Stimulated activated CD4-positive, alpha-beta T cell treated with anti-CD3 and anti-CD28 coated beads, Interleukin-12 subunit alpha, Interleukin-12 subunit beta, amount 100 ng/mL, for 24 hours (primary cell): ENCODE measurements at places on chromosomes 6 and 20.

- no peak for DNase-seq
These were observed 6.1 kb downstream of the RBCK1 start for GRCh38 chr20:414161-414560.

DNA sequence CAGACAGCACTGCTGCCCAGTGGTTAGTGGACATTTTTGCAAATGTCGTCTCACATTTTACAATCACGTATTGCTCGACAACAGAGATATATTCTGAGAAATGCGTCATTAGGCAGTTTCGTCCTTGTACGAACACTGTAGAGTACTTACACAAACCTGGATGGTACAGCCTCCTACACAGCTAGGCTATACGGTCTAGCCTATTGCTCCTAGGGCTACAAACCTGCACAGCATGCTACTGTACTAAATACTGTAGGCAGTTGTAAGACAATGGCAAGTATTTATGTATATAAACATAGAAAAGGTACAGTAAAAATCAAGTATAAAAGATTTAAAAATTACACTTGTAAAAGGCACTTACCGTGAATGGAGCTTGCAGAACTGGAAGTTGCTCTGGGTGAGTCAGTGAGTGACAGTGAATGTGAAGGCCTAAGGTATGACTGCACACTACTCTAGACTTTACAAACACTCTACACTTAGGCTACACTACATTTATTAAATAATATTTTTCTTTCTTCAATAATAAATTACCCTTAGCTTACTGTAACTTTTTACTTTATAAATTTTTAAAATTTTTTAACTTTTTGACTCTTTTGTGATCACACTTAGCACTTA, 43.1 kb downstream of the ALDH5A1 start:
- DNase-seq = no peak

DNA sequence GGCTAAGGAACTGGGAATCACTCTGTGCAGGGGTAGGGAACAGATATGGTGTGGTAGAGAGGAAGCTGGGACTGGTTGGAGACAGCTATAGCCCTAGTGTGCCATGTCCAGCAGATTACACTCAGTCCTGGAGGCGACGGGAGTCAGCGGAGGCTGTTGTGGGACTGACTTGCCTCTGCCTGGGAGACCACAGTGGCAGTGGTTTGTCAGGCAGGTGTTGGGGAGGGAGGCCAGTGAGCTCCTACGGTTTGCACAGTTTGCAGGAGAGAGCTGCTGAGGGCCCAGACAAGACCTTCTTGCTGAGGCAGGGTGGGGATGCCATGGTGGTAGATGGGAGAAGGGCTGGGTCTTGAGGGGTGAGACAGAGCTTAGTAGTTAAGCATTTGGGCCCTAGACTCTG, 4.9 kb downstream of the PLCG1 start:
- no peak for DNase-seq

- DNase-seq = no peak
These were observed 5.6 kb downstream of the MAP3K5 start for GRCh38 chr6:136786658-136787057.

GRCh38 chr6:168603234-168603633, 162.2 kb downstream of the SMOC2 start:
- no peak for DNase-seq

GRCh38 chr6:152127432-152128165, 320.1 kb downstream of the ESR1 start:
- DNase-seq = no peak

DNA sequence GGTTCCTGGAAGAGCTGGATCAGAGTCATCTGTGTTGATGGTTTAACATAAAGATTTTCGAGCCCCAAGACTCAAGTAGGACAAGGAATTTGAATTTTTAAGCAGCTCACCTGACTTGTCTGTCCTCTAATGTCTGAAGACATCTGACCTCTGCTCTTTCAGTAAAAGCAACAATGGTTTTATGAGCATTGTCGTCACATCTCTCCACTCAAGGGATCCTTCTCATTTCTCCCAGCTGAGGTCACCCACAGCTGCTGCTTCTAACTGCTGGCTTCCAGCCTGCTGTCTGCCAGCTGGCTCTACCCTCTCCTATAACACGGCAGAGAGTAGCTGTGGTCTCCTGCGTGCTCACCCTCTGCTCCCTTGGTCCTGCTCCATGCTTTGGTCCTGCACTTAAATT, 24.7 kb upstream of the HDAC2 start:
- DNase-seq = no peak

DNA sequence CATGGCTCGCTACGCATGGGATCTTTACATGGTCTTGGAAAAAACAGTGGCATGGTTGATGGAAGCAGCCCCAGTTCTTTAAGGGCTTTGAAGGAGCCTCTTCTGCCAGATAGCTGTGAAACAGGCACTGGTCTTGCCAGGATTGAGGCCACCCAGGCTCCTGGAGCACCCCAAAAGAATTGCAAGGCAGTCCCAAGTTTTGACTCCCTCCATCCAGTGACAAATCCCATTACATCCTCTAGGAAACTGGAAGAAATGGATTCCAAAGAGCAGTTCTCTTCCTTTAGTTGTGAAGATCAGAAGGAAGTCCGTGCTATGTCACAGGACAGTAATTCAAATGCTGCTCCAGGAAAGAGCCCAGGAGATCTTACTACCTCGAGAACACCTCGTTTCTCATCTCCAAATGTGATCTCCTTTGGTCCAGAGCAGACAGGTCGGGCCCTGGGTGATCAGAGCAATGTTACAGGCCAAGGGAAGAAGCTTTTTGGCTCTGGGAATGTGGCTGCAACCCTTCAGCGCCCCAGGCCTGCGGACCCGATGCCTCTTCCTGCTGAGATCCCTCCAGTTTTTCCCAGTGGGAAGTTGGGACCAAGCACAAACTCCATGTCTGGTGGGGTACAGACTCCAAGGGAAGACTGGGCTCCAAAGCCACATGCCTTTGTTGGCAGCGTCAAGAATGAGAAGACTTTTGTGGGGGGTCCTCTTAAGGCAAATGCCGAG, 78.2 kb downstream of the ASXL1 start:
- DNase-seq = no peak

GRCh38 chr20:37316775-37317170, 27.3 kb downstream of the MANBAL start:
- no peak for DNase-seq

- DNase-seq = no peak
These were observed 58.2 kb downstream of the CSE1L start for GRCh38 chr20:49104365-49104648.

- no peak for DNase-seq
These were observed 43.6 kb upstream of the IYD start for GRCh38 chr6:150325066-150325772.

DNA sequence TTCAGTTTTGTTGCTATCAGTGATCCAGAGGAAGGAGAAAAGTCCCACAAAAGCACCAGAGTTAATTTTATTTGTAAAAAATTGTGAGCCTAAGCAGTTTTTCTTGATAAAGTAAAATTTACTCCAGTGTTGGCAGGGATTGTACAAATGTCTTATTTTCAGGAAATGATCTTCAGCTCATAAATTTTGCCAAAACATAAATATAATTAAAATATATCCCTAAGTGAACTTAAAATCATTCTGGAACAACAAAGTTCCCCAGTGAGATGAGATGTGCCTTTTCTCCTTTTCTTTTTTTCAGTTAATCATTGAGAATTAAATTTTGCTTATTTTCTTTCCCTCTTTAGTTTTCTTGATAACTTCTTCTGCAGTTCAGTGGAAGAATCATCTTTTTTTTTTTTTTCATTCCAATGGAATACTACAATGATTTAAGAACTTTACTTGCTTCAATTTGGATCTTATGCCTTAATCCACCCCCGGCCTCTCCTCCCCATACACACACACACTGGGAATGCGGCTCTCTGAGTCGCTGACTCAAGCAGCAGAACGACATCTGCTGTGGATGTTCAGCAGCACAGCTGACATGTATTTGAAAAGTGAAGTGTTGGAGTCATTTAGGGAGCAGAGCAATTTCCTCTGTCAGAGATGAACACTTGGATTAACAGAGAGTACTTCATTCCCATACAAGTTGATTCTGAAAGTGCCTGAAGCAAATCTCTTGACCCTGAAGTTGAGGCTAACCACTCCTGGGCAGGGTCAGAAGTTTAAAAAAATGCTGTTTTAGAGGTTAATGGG, 27.7 kb upstream of the LAMA4 start:
- no peak for DNase-seq

DNA sequence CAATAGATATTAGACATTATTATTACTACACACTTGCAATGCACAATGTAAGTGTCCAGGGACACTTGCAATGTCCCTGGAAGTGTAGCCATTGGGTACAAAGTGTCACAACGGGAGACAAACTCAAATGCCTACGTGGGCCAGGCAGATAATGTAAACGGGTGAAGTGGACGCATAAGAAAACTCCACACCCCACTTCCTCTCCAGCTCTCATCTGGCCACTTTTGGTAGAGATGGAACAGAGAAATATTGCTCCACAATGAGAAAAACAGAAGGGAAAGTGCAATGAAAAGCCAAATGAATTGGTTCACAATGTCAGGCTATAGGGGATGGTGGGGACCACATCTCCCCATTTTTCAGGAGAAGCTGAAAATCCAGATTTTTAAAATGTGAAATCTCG, 9.4 kb downstream of the SULF2 start:
- DNase-seq = no peak

DNA sequence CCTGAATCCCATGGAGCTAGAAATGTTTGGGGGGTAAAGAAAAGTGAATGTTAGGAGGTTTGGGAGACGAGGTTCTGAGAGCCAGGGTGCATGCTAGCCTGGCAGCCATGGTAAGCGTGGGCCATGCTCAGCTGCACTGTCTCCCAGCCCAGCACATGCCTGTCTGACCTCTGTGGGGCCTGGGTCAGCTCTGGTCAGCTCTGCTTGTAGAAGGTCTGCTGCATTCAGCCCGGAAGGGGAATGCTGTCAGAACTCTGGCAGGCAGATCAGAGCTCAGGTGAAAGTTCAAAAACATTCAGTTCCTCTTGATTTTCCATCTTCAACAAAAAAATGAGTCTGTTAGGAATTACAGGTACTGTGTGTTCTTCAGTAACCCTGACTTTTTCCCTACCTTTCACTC, 5.8 kb upstream of the GNRH2 start:
- DNase-seq = no peak

DNA sequence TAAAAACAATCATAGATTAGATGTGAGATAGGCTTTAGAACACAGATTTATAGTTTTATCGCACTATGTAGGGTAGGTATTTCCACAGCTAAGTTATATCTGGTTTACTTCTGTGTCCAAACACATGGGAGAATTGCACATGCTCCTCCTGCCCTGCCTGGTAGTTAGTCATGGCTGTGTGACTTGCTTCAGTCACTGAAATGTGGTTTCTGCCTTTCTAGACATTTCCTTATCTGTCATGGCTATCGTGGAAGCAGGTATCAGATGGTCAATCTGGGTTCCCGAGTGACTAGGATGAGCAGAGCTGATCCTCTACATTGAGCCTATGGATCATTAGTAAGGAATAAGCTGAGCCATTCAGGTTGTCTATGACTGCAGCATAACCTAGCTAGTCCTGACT, 117.8 kb upstream of the GMDS start:
- DNase-seq = no peak

- no peak for DNase-seq
These were observed 28.6 kb upstream of the PRL start for GRCh38 chr6:22325481-22325880.

DNA sequence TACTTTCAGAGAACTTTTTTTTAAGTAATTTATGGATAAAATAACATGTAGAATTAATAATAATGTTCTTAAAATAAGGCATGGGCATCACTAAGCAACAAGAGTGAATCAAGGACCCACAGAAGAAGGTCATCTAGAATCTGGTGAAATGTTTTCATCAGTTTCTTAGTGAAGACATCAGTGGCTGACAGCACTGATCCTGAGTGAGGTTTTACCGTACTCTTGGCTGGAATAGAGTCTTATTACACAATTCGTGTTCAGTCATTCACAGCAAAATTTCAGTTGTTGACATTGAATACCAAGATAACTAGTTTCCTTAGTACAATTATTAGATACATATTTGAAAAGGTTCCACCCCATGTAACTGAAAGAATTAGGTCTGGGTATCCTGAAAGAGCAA, 140.4 kb downstream of the C6orf58 start:
- no peak for DNase-seq

- no peak for DNase-seq
These were observed 168.3 kb upstream of the STXBP5 start for GRCh38 chr6:147035886-147036285.

GRCh38 chr20:53859684-53860083, 210.7 kb downstream of the BCAS1 start:
- DNase-seq = no peak

GRCh38 chr6:157269261-157269794, 54.0 kb downstream of the TMEM242 start:
- no peak for DNase-seq

- no peak for DNase-seq
These were observed 25.7 kb upstream of the HINT3 start for GRCh38 chr6:125930765-125931418.

DNA sequence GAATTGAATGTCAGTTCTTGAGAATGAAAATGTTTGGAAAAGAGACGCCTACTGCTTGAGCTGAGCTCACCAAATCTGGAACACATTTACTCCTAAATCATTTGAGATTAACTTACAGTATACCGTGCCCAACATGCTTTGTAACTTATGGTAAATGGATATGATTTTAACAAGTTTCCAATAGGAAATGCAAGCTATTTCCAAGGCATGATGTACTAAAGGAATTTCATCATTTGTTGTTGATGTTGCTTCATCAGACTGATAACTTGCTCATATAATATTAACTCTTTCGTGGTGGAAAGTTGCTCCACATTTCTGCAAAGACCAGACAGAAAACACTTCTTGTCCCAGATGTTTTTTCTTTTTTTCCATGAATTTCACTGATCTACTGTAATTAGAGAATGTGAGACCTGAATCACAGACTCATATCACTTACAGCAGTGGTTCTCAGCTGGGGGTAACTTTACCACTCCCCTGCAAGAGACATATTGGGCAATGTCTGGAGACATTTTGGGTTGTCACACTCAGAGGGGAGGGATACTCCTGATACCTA, 116.6 kb upstream of the TRAF3IP2 start:
- DNase-seq = no peak

DNA sequence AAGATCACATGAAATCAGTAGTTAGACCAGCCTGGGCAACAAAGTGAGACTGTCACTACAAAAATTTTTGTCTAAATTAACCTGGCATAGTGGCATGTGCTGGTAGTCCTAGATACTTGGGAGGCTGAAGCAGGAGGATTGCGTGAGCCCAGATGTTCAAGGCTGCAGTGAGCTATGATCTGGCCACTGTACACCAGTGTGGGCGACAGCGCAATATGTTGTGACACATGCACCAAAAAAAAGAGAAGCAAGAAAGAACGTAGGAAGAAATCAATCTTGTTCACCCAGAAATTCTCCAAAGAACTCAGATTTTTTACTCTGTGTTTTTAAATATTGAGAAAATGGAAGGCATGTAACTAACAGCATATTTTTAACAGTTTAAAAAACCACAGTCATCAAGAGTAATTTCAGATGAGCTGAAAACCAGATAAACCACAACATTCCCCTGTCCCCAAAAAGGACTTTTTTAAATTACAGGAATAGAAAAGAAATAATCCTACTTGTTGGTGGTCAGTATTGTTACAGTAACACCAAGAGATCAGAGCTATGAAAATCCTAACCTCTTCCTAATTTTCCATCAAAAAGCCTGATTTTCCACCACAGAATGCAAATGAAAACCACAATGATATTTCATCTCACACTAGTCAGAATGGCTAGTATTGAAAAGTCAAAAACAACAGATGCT, 240.2 kb downstream of the KHDC1L start:
- no peak for DNase-seq

- DNase-seq = no peak
These were observed 601.4 kb upstream of the BTBD3 start for GRCh38 chr20:11316244-11316643.
